ENCODE measurements at places on chromosomes 2 and 18.

DNA sequence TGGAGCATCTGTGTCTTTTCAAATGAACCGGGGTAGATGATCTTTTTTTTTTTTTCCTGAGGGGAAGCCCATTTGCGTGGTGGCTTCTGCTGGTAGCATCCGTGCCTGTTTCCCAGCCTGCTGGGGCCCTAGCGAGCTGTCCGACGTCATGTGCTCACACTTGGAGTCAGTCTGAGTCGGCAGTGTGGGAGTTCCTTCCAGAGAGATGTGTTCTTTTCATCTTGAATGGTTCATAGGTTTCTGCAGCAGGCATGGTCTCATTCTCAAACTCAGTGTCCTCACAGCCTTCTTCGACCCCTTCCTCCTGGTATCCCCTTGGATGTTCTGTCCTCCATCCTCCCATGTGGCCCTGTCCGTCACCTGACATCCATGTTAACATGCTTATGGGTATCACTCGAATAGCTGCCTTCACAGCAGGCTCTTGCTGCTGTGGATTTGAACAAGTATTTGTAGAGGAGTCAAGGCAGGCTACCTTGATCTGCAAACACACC lies 51.0 kb downstream of the LDLRAD4 start:
- no peak for DNase-seq

DNA sequence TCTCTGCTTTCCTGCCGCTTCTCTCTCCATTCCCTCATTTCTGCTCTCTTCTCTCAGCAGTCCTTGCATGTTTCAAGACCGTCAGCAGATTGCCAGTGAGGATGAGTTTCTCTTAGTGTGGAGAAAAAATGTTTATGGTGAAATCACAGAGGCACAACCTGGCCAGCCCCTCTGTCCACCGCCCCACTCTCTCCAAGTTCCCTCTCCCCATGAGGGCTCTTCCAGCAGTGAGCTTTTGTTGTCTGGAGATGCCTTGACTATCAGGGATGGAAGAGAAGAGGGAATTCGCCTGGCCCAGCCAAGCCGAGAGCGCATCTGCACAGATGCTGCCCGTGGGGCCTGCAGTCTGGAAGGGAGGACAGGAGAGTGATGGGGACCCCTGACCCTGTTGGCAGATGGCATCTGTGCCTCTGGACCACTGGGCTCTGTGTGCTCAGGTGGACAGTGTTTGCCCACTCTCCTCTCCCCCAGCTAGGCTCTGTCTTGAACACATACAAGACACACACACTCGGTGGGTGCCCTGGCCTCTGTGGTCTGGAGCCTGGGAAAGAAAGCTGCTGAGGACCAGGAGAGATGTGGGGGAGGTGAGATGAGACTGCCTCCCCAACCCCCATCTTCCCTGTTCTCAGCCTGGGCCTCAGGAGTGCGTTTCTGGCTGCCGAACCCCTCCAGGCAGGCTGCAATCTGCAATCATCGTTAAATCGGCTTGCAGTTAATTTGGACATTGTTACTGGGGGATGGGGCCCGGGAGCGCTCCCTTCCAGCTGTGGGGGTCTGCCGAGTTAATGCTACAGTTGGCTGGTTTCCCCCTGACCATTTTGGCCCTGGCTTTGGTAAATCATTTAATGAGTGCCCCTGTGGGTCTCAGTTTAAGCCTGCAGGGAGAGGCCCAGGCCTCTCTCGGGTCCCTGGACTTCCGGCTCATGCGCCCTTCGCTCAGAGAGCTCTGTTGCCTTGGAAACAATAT lies 4.5 kb downstream of the ITM2C start:
- DNase-seq, result no peak

DNA sequence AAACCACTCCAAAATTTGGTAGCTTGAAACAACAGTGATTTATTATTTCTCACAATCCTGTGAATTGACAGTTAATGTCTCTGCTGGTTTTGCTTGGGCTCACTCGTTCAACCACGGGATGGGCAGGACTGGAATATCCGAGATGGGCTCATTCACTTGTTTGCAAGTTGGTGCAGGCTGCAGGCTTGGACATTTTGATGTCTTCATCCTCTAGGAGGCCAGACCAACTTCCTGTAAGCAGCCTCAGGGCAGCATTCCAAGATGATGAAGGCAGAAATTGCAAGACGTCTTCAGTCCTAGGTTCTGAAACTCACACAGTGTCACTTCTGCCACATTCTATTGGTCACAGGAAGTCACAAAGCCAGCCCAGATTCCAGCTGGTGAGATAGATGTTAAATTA lies 47.1 kb downstream of the GPR39 start:
- no peak for DNase-seq

DNA sequence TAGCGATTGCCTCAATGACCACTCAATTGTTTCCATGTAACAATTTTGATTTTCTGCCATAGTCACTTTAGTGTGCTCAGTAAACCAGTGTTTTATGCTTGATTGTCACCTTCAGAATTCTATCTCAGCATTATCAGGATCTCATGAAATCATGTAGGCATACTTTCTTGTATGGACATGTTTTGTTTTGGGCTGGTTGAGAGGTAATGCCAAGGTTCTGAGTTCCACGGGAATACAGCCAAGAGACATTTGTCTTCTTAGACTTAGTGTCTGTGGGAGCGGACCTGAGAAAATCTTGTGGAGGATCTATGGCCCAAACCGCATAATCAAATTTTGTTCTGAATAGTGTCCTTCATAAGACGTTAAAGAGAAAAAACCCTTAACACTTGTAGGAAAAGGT lies 10.2 kb downstream of the MSTN start:
- no peak for DNase-seq

GRCh38 chr2:29115797-29116781 lies 874 bp downstream of the CLIP4 start:
- peak; percentile 52 for DNase-seq

DNA sequence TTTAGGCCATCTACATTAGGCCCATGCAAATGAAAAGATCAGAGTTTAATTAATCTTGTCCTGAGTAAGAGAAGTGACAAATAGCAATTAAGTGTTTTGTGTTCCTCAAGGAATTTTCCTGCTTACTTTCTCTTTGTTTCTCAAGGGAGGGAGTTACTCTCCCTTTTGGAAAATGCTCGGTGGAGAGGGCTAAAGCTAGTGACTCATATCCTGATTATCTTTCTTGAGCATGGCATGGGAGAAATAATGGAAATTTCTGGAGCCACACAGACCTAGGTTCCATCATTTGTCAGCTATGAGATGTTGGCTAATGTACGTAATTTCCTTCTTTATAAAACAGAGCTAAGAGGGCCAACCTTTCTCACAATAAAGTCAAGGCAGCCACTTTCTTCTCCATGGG lies 177.1 kb downstream of the ETAA1 start:
- DNase-seq, result no peak

GRCh38 chr2:96783388-96783787 lies 22.7 kb downstream of the CNNM4 start:
- DNase-seq, result no peak

DNA sequence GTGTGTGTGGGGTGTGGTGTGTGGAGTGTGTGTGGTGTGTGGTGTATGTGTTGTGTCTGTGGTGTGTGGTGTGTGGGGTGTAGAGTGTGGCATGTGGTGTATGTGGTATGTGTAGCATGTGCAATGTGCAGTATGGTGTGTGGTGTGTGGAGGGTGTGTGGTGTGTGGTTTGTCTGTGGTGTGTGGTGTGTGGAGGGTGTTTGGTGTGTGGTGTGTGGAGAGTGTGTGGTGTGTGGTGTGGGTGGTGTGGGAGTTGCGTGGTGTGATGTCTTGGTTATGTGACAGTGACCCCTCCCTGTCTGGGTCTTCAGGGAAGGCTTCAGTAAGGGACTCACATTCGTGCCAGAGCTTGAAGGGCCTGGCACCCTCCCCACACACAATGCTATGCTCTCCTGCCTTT lies 718.2 kb upstream of the SOX11 start:
- DNase-seq, result no peak

DNA sequence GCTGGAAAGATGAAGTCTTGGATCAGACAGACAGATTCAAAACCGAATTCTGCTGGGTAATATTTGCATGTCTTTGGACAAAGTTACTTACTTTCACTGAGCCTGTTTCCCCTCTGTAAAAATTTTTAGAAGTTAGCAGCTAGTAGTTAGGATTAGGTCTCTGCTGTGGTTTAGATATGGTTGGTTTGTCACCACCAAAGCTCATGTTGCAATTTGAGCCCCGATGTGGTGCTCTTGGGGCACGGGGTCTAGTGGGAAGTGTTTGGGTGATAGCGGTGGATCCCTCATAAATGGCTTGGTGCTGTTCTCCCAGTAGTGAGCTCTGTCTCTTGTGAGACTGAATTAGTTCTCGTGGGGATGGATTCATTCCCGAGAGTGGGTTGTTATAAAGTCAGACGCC lies 38.9 kb upstream of the PNO1 start:
- no peak for DNase-seq

DNA sequence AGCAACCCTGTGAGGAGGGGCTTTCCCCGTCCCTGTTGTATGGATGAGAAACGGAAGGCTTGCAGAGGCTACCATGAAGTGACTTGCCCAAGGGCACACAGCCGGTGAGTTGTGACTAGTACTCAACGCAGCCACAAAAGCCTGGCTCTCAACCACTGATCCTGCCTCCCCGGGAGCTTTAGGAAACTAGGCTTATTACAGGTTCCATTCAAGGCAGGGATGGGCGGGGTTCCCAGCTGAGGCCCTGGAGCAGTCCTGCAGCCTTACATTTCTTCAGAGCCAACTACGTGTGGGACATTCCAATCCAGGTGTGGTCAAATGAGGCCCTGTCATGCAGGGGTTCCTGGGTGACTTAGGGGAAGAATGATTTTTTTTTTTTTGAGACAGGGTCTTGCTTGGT lies 59.6 kb downstream of the MEX3C start:
- no peak for DNase-seq

- no peak for DNase-seq
Measured at GRCh38 chr2:95296880-95297487, at the start of gene KCNIP3. KCNIP3 (plus strand) TSS chr2:95297347; CDS start chr2:95297439, 92 bp downstream.

- DNase-seq, result no peak
Measured at GRCh38 chr2:240223631-240224030, 83.2 kb upstream of the OTOS start.

DNA sequence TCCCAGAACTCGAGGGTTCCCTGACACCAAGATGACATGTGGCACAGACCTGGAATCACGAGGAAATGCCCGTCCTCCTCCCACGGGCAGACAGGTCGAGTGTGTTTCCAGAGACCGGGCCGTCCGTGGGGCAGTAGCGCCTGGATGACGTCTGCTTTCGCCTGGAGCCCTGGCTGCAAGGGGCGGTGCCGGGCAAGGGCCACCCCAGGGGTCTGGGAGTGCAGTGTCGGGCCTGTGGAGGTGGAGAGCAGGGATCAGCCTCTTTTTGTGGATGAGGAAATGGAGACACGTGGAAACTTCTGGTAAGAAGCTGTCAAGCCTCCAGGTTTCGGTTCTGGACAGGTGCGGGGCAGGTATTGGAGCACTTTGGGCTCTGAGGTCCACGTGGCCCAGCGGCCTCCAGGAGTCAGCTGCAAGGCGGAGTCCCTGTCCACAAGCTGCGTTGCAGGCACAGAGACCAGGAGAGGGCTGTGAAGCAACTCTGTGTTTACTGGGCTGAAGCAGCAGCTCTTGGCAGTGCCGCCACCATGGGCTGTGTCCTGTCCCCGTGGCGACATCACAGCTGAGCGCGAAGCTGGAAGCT lies 25.6 kb downstream of the NFATC1 start:
- DNase-seq, result no peak

DNA sequence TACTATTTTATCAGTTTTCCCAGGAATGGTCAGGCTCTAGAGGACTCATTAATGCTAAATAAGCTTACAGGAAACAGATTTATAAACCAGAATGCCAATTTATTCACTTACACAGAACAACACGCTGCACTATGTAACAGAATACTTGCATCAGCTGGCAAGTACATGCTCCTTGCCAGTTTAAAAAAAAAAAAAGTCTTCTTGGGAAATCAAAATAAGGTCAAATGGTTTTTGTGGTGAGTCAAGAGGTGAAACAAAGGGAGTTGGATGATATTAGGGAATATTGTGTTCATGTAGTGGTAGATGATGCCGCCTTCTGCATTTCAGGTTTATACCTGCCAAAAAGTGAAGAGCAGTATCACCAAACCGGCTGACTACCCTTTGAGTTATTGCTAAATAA lies 1322.1 kb upstream of the ZEB2 start:
- no peak for DNase-seq

DNA sequence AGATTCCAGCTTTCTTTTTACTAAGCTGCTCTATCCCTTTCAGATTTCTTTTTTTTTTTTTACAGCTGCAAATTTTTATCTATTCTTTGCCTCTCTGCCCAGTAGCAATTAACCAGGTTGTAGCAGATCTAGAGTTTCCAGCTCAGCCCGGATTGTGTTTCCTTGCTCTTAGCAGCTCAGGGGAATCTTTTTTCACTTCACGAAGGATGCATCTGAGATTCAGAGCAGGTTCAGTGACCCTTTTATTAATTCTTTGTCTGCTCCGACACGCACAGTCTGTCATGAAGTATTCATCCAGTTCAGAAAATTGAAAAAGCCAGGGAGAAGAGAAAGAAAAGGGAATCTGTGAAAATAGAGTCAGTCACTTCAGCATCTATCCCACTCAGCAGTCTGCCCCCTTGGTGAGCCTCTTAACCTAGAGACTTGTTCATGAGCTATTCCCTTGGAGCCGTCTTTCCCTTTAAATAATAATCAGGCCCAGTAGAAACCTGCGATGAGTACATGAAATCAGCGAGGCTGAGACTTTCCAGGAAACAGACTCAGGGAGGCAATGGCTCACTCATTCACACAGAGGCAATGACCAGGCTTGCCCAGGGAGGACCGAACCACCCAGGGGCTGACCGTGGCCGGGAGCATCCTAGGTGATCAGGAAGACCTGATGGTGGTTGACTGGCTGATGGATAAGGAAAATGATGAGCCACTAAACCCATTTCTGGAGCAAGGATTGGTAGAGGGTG lies 103.4 kb upstream of the ITGA6 start:
- DNase-seq, result no peak

GRCh38 chr2:25365241-25365640 lies 23.5 kb upstream of the DNMT3A start:
- no peak for DNase-seq

DNA sequence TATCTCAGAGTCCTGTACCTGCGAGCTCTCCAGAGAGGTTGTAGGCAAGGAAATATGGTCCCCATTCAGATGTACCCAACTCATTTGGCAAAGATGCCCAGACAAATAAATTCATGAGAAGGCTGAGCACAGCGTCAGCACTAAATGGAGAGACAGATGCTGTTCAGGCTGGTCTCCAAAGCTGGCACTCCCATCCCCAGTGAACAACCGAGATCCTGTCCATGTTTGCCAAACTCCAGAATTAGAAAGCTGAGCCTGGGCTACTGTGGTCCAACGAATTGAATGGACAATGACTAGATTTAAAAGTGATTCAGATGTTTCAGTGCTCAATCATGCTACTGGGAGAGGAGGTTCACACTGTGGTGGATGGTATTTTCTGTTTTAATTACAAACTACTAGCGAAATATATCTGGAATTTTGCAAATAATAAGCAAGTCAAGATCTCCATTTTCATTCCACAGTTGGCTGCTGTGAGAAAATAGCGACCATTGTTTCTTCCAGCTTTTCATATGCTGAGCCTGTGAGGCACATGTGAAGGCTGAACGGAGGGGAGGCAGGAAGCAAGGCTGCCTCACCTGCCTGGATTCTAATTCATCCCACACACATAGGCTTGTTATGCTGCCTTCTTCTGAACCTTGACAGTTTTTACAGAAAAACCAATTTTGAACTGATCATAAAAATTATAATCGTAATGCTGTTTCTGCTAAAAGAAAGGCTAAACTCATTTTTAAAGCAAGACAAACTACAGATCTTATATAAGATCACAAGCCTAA lies 22.6 kb upstream of the DAPL1 start:
- no peak for DNase-seq
